ENCODE measurements at places on chromosomes 12 and 14.

GRCh38 chr12:116534311-116535121 lies 24.7 kb upstream of the MAP1LC3B2 start:
- DNase-seq = no peak

DNA sequence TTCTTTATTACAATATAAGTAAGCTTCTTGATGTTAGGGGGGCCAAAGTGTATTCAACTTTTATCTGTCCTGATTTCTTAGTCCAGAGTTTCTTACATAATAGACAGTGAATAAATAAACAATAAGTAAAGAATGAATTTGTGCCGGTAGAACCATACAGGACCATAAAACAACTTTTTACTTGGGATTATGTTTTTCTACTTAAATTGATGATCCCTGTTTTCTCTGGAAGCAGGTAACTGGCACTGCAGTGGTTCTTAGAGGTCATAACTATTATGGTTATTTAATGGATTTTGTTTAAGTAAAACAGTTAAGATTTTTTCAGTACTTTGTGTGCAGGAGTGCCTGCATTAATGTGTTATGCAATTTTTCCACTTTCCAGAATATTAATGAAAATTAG lies 10.5 kb downstream of the CAND1 start:
- no peak for DNase-seq

- DNase-seq = no peak
Measured at GRCh38 chr14:93375673-93376156, 28.7 kb downstream of the COX8C start.

DNA sequence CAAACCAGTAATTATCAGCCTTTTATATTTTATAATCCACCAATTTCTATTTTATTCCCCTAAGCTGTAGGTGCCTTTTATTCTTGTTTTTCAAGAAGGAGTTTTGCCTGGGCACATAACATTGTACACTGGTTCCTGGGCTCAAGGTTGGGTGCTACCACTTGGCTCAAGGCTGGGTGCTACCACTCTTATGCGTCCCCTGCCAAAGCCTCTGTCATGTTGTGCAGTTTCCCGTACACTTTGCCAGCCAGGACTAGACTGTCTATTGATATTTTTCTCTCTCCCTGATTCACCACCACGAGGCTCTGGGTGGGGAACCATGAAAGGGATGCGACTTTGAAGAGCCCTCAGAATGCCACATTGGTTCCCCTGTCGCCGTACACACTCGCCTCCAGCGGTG lies 52.5 kb upstream of the VASH1 start:
- DNase-seq = no peak

DNA sequence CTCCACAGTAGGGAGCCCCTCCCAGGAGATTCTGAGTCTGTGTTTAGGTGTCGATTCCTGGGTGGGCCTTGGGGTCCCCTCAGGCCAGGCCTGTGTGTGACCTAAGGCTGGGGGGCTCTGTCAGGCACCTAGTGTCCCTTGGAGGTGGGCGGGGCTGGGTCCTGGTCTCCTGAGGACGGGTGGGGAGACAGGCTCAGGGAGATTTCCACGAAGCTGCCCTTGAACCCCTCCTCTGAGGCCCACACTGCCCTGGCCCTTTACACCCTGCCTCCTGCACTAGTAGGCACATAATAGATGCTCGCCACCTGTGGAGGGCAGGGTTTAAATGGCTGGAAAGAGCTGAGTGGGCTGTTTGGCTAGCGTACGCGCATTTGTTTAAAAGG lies 32.9 kb downstream of the MEG3 start:
- DNase-seq = no peak

DNA sequence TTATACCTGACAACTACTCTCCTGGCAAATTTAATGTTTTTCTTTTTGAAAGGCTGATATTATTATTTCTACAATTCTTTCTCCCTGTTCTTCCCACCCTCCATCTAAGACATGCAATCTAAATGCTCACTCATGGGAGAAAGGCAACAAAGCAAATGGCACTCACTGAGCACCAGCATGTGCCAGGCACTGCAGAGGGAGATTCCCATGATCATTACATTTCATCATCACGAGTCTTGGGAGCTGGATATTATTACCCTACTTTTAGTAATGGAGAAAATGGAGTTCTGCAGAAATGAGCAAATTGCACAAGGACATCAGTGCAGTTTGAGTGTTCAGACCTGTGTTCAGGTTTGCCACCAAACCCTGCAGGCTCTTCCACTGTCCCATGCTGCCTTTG lies 27.9 kb downstream of the PPM1H start:
- no peak for DNase-seq

GRCh38 chr12:42365486-42365885 lies 39.5 kb downstream of the PPHLN1 start:
- no peak for DNase-seq

GRCh38 chr12:115412831-115413230 lies 728.9 kb upstream of the TBX3 start:
- DNase-seq = no peak

DNA sequence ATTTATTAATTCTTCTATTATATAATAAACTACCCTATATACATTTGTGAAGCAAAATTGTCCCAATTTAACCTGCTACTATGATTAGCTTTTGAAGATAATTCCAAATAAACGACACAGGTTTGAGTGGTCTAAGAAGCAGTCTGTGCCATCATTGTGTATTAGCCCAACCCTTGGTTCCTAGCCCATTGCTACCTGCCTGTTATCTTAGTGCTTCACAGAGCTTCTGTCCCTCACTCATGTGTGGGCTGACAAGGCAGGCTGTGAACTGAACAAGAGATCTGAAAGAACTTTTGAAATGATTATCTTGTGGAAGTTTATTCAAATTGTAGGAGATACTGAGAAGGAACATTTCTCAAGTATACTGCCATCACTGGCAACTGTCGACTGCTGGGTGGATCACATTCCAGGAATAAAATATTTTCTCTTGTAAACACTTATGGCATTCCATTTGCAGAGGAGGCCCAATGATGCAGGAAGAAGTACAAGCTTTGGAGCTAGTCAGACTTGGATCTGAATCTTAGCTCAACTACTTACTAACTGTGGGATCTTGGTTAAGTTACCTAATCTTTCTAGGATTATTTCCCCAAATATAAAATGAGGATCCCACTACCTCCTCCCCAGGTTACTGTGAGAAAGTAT lies 7.8 kb upstream of the MTERF2 start:
- no peak for DNase-seq

DNA sequence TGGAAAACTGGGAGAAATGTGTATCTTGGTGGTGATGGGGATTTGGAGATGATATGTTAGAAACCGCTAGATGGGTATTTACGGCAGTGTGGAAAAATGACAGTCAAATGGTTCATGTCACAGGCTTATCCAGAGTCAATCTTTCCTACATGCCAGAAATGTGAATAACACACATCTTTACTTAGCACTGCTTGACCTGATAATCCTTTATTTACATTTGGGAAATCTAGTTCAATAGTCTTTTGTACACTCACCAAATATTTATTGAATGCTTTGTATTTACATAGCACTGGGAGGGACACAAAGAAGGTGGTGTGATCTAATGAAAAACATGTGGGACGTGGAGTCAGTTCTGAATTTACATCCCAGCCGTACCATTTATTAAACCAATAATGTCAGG lies 208.2 kb downstream of the DIO2 start:
- DNase-seq = no peak

- no peak for DNase-seq
Measured at GRCh38 chr14:100329233-100330006, 6.3 kb downstream of the SLC25A47 start.

DNA sequence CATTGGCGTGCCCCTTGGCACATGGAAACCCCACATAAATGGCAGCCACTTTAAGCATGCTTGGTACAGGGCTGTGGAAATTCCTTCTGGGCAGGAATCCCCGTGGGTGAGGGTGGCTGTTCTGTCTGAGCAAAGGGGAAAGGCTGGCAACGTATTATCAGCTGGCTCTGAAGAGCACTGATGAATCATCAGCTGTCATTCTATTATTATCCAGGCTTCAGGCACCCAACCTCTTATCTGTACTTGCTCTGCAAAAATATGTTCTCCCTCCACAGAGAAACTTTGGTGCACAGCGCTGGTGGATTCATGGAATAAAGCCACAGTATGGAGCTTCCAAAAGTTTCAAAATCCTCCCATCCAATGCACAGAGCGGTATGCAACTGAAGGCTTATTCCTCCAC lies 167.1 kb downstream of the TBX5 start:
- DNase-seq = no peak

DNA sequence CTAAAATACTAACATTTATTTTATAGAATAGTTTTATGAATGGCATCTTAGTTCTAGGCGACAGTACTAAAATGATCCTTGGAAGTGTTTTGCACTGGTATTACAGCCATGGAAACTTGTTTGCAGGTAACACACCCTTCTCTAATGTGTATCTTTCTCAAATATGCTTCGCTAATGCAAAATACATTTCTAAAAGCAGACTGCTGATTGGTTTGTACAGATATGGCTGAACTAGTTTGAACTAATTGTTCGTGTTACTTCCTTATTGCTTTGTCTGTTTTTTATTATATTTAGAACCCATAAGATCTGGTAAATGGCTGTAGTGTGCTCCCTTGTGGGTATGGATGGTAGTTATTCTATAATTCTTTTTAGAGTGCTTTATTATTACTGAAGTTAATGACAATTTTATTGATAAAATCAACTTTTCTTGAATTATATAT lies 53.0 kb downstream of the ATF7IP start:
- DNase-seq = no peak

GRCh38 chr12:94898388-94898787 lies 105.1 kb downstream of the NDUFA12 start:
- DNase-seq = no peak

DNA sequence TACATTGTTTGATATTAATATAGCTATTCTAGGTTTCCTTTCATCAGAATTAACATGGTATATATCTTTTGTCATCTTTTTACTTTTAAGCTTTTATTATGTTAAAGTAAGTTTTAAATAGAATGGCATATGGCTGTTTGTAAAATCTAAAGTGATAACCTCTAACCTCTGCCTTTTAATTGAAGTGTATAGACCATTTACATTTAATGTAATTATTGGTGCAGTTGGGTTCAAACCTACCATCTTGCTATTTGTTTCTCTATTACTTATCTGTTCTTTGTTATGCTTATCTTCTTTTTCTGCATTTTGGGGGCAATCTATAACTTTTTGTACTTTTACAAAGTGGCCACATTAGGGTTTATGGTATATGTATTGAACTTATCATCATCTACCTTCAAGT lies 35.8 kb downstream of the PRMT8 start:
- DNase-seq = no peak

- DNase-seq = no peak
Measured at GRCh38 chr12:104632724-104633201, 176.0 kb downstream of the CHST11 start.

GRCh38 chr14:70382536-70382935 lies 23.1 kb upstream of the COX16 start:
- DNase-seq = no peak

DNA sequence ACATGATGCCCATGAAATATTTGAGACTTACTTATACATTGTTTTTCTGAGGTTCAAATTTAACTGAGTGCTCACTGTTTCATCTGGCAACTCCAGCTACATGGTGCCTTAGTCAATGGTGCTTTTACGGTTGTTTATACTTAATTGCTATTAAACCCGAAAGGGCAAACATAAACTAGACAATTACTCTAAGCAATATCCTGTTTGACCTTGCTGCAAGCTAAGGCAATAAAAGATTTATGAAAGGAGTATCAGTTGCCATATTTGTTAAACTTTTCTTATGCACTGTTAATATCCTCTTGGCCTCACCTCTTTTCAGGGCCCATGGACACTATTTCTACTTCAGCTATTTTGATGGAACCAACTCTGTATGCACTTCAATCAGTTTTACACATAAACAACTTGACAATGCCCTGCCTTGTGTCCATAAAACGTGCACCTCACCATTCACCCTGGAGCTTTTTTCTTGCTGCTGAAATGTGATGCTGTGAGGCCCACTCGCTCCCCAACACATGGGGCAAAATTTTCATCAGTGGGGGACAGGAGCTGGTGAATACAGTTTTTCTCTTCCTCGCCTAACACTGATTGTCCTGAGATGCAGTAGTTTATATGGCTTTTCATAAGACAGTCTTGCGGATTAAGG lies 64.1 kb upstream of the HIF1A start:
- DNase-seq = no peak

DNA sequence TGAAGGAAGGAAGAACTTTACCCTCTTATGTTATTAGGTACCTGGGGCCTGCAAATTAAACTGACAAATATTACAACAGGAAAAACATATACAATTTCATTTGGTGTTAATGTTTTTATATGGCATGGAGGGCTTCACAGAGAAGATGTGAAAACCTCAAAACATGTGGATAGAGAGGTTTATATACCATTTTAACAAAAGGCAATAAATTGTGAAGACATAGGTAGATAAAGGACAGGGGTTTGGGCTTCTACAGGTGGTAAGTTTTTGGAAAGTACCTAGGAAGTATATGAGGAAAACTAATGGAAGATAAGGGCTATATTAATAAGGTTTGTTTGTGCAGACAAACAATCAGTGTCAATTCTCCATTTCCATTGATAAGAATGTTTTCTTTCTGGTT lies 95.1 kb upstream of the ATF7IP start:
- DNase-seq = no peak

- DNase-seq = peak; percentile 16
Measured at GRCh38 chr12:131642101-131642540, 68.8 kb upstream of the SFSWAP start.

DNA sequence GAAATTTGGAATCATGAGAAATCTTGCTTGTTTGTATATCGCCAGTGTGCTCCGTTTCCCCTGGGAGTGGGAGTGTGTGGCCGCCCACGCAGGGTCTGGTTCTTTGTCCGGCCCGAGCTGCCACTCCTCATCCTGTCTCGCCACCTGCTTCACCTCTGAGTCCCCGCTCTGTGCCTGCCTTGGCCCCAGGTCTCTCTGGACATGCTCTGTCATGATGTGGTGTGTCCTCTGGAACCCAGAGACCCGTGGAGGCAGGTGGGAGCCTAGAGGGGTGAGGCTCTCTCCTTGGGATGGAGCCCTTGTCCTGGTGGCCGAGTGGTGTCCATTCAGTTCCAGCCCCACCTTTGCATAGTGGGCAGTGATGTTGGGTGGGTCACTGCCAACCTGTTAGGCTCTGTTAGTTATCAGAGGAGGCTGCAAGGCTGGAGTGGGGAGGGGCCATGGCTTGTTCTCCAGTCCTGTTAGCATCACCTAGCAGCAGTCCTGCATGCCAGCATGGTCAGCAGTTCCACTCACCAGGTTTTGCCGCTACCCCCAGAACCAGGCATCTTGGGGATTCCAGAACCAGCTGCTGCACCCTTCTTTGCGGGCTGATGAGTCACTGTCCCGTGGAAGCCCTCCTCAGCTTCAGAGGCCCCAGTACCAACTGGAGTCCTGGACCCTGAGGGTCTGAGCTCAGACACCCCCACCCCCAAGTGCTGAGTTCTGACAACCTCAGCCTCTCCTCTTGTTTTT lies 76.5 kb downstream of the EP400 start:
- no peak for DNase-seq

GRCh38 chr12:54147186-54147585 lies 41.6 kb downstream of the SMUG1 start:
- DNase-seq = no peak

- DNase-seq = peak; percentile 18
Measured at GRCh38 chr12:2553388-2554126, 241.2 kb upstream of the FKBP4 start.

- no peak for DNase-seq
Measured at GRCh38 chr12:116324654-116325335, 47.3 kb upstream of the MED13L start.

GRCh38 chr12:14854586-14855183 lies 11.4 kb upstream of the ART4 start:
- no peak for DNase-seq

- no peak for DNase-seq
Measured at GRCh38 chr14:33631021-33631420, 319.9 kb downstream of the EGLN3 start.
